Cortex of kidney (tissue), 1 donor: ENCODE measurements at places on chromosomes 5 and 9.

DNA sequence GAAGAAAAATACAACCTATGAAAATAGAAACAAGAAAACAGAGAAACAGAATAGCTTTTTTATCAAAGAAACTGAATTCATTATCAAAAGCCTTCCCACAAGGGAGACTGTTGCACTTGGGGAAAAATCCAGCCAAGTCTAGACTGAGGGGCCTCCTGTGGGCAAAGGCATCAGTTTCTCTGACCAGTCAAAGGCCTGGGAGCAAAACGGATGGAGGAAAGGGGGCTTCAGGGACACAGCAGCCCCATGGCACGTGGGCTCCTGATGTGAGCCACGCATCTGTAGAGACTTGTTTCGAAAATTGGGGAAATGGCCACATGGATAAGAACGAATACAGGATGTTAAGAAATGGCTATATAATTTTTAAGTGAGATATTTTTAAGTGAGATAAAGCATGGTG, 21.1 kb downstream of the ZDHHC11B start:
- no peak for DNase-seq

DNA sequence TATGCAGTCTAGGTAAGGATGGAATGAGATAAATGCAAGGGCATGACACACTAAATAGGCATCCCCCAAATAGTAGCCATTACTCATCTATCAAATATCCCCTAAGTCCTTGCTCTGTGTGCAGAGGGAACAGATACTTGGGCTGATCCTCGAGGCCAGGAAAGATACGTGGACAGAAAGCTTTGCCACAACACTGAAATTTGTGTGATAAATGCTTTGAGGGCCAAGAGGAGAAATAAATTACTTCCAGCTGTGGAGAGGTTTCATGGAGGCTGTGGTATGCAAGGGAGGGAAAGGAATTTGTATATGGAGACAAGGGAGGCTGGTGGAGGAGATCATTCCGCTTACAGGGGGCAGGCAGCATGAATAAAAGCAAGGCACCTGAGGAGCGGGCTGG, 18.5 kb downstream of the ATOX1 start:
- no peak for DNase-seq

DNA sequence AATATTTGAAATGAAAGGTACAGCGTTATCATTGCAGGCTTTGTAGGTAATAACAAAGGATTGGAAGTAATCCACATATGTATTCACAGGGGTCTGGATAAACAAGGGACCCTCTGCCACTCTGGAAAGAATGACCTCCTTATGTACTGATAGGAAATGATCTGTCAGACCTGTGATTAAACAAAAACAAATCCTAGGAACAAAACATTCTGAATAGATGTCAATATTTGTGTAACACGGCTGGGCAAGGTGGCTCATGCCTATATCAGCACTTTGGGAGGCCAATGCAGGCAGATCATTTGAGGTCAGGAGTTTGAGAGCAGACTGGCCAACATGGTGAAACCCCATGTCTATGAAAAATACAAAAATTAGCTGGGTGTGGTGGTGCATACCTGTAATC, 42.3 kb downstream of the NSUN2 start:
- DNase-seq = no peak

DNA sequence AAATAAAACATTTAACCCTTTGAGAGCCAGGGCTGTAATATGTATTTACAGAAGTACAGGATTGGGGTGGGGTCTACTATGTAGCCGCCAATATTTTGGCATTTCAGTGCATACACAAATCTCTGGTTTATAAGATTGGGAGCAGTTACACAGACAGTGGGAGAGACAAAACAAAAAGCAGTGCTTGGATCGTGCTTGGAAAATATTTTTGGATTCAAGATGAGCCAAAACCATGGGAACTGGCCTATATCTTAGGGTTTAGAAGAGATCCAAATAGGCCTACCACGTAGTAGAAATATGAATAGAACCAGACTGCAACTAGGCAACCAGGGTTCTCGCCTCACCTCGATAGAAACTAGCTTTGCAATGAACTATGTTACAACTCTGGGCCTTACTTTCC, 169.6 kb downstream of the SLC12A2 start:
- no peak for DNase-seq

GRCh38 chr9:127197186-127197860, 67.3 kb upstream of the GARNL3 start:
- no peak for DNase-seq

- DNase-seq = no peak
Observed at GRCh38 chr9:114075602-114076001, 2.5 kb downstream of the AMBP start.

- no peak for DNase-seq
Observed at GRCh38 chr9:132744881-132745755, 74.9 kb downstream of the GTF3C4 start.

- DNase-seq = no peak
Observed at GRCh38 chr5:135551593-135552447, 16.1 kb upstream of the NEUROG1 start.

DNA sequence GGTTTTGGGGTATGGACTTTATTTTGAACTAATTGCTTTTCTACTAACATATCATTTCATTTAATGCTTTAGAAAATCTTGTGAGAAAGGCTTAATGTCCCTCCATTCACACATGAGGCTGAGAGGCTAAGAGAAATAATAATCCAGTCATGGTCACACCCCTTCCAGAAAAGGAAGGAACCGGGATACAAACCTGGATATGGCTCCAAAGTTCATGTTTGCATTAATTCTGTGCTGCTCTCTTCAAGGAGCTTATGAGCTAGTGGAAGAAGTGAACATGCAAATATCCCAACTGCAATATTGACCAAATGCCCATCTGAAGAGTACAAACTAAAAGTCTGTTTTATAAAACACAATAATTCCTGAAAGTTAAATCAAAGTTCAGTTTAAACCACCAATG, 732.1 kb upstream of the RIOK2 start:
- no peak for DNase-seq

DNA sequence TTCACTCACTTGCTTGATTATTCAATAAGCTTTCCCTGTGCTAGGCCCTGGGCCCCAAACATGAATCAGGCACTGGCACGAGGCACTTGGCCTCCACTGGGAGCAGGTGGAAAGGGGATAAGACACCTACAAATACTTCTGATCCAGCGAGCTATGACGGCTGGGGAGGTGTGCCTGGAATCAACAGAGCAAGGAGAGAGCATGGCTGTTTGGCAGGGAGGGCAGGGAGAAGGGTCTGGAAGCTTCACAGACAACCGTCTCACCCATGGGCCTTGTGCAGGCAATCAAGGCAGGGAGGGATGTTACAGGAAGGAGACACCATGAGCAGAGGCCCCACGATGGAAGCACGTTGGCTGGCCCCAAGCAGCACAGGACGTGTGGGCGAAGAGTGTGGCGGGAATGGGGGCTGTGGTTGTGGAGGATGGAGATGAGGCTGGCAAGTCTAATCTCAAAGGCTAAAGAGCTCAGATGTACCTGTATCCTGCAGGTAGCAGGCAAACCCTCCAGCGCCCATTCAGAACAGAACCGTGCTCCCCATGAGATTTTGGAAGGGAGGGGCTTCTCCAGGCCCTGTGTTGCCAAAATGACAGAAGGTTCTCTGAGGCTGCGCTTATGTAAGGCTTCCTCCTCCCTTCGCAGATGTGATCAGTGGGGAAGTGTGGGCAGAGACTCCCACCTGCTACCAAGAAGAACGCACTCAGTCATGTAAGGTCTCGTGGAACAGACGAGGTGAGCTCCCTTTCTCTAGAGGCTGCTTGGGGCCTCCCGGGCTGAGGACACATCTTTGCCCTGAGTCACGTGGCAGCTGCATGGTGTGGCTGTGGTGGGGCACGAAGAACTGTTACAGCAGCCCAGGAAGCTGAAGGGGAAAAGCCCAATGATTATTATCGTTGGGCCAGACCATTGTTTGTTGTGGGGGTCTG, 189.7 kb downstream of the DAB2IP start:
- no peak for DNase-seq

GRCh38 chr9:108259917-108260675, 595.7 kb downstream of the ACTL7B start:
- DNase-seq = no peak
